ENCODE measurements at places on chromosomes 3 and 15.

DNA sequence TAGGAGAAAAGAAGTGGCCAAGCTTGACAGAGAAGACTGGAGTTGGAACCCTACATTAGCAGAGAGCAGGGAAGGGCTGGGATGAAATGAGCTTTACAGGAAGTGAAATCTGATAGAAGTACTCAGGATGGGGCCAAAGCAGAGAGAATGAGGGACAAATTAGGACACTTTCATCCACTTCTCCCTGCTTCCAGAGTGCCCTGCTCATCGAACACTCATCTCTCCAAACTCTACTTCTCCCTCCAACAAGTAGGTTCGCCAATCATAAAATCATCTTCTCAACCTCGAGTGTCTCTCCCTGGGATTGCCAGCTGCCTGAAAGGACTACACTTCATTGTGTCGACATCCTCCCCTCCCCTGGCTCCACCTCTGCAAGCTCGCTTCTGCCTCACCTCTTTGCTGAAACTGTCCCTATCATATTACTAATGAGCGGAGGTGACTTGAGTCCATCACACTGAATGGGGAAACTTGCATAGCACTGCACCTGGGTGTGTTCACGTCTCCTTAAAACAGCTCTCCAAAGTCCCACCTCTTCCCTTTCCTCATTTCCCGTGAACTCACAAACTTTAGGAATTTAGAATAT lies 365.8 kb downstream of the FOXP1 start:
- DNase-seq: no peak

DNA sequence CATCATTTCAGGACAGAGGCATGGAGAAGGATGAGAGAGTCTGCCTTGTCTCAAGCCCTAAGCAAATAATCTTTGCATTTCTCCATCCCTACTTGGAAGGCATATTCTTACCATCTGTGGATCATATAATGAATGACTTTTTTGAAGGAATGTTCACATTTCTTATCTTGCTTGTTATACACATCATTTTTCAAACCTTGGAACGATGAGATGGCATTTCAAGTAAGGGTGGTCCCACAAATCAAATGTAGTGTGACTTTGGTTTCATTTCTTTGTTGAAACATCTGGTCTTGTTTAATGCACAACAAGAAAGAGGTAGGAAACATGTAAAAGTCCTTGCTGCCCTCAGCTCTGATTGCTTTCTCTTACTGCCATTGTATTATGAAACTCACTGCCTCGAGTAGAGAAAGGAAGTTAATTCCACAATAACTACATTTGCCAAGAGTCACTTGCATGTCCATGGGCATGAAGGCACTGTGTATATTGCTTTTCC lies 32.1 kb downstream of the RBMS3 start:
- no peak for DNase-seq

DNA sequence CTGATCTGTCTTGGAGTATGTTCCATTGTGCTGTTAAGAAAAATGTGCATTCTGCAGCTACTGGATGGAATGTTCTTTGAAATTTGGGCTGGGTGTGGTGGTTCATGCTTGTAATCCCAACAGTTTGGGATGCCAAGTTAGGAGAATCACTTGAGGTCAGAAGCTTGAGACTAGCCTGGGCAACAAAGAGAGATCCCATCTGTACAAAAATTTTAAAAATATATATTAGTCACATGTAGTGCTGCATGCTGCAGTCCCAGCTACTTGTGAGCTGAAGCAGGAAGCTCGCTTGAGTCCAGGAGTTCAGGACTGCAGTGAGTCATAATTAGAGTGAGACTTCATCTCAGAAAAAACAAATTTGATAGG lies 62.8 kb upstream of the PLSCR4 start:
- peak; percentile 63 for DNase-seq

DNA sequence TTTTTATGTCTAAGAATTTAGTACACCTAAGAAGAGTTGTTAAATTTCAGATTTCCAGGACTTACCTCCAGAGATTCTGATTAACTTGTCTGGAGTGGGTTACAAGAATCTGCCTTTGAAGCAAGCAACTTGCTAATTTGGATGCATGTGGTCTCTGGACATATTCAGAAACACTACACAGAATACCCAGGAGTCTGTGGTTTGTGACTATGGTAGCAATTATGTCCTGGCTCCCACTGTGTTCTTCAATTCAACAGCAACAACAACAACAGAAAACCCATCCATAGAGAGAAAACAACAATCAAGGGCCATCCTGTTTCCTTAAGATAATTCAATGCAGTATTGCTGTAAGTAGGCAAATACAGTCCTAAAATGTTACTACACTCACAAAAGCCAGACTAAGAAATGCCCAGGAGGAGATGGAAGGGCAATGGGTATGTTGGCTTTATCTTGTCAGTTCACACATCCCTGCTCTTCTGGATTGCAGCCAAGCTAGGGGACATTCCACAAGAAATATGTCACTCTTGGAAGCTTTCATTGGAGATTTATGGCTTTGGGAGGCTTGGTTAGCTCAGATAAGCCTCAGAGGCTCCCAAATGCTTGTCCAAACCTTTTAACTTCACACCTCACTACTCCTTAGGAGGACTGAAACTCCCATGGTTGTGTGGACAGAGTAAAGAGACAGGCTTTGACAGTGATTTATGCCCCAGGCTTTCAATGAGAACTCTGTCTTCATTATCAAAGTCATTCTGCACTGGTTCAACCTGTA lies 99.4 kb upstream of the MRPL3 start:
- DNase-seq: no peak

DNA sequence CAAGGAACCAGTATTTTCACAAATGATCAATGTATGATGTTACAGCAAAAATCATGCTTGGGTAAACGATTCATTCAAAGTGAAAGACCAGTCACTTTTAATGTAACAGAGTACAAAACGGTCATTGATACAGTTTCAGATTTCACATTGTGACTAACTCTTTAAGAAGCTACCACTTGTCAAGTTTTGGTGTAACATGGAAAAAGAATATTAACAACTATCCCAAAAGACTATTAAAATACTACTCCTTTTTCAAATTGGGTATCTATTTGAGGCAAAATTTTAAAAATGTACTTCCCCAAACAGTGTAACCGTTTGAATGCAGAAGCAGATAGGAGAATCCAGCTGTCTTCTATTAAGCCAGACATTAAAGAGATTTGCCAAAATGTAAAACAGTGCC lies 31.7 kb downstream of the AKAP13 start:
- DNase-seq: no peak

GRCh38 chr15:68347392-68347791 lies 69.8 kb downstream of the FEM1B start:
- DNase-seq: no peak

- no peak for DNase-seq
Measured at GRCh38 chr3:128498127-128498626, 5.2 kb upstream of the GATA2 start.

GRCh38 chr3:60386306-60386705 lies 864.9 kb downstream of the FHIT start:
- DNase-seq: no peak

- DNase-seq: no peak
Measured at GRCh38 chr3:54846119-54846518, 81.7 kb downstream of the LRTM1 start.

GRCh38 chr15:62938825-62939224 lies 103.7 kb upstream of the TPM1 start:
- no peak for DNase-seq

DNA sequence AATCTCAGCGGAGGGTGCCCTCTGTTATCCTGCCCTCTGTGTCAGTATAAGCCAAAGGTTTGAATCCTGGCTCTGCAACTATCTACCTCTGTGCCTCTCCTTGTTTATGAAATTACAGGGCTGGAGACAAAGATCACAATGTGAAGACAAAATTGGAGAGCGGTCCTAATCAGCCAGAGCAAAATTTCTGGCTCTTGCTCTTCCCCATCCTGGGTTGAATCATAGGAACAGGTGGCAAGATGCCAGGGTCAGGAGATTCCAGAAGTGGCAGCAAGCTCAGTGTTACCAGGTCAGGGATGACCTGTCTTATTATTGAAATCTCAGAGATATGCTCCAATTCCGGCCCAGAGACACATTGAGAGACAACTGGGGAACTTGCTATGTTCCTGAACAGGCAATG lies 2.3 kb upstream of the CCR2 start:
- DNase-seq: no peak

DNA sequence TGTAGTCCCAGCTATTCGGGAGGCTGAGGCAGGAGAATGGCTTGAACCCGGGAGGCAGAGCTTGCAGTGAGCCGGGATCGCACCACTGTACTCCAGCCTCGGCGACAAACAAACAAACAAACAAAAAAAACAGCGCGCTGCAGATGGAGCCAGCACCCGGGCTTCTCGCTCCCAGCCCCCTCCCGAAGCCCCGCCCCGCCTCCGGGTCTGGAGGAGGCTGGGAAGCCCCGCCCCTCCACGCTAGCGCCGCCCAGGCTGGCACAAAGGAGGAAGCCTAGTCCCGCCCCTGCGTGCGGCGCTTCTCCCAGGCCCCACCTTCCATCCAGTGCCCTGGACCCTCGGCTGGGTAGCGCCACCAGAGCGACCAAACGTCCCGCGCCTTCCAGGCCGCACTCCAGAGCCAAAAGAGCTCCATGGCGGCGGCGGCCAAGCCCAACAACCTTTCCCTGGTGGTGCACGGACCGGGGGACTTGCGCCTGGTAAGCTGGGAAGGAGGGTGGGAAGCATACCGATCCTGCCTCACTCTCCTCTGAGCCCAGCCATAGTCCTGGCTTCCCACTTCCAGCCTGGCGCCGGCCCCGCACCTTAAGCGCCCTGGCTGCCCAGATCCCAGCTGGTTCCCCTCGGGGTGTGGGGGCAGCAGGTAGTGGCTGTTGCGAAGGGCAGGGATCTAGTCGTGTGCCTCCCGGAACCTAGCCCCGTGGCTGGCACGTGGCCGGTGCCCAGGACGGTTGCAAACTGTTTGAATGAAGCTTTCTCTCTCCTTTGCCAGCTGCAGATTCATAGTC lies at the start of gene SORD:
TSS of gene SORD (plus strand) at position 325 of the 788 bp plus-strand sequence. CDS start at position 414, 89 bp downstream.
- DNase-seq: peak; percentile 69

- no peak for DNase-seq
Measured at GRCh38 chr15:82621970-82622369, 25.2 kb downstream of the CPEB1 start.

GRCh38 chr3:11555211-11555782 lies 88.4 kb downstream of the VGLL4 start:
- DNase-seq: no peak

- DNase-seq: no peak
Measured at GRCh38 chr3:65350801-65351476, 663.1 kb upstream of the ADAMTS9 start.

DNA sequence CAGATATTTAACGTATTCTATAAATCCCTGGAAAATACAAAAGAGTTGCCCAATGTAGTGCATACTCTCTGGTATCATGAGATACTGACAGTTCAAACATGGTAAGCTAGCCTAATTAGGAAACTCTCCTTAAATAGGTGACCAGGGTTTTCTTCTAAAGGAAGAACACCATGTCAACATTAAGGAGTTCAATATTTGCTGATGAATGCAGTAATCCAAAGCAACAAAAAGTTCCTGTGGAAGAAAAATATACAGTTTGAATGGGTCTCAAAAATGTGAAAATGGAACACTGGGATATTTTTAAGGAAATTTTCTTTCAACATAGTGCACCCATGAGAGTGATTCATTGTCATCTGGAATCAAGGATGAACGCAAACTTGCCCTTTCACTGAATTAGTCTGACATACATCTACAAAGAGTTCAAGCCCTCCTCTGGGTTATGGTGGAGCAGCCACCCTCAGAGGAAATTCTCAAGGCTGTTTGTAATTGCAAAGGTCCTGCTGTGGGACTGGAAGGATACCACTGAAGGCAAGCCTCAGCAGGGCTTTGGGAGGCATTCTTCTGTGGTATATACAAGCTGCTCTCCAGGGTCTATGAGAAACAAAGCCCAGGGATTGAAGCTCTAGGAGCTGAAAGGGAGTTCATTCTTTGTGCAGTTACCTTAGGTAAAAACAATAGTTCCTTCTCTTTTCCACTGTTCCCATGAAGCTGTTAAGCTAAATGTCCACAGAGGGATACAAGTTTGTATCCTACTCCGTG lies 700.3 kb downstream of the TUSC7 start:
- no peak for DNase-seq

- DNase-seq: no peak
Measured at GRCh38 chr15:63146684-63147083, 10.6 kb downstream of the RPS27L start.

- DNase-seq: peak; percentile 39
Measured at GRCh38 chr15:45425135-45425534, 46.8 kb upstream of the GATM start.

- no peak for DNase-seq
Measured at GRCh38 chr3:38173834-38174418, 8.6 kb downstream of the OXSR1 start.

- DNase-seq: peak; percentile 60
Measured at GRCh38 chr15:56524915-56525314, 60.0 kb upstream of the MNS1 start.

- no peak for DNase-seq
Measured at GRCh38 chr15:25690673-25691543, 172.2 kb downstream of the ATP10A start.

- no peak for DNase-seq
Measured at GRCh38 chr3:11120091-11120805, 34.0 kb upstream of the HRH1 start.

- DNase-seq: no peak
Measured at GRCh38 chr15:62150445-62150844, 14.6 kb downstream of the C2CD4B start.

DNA sequence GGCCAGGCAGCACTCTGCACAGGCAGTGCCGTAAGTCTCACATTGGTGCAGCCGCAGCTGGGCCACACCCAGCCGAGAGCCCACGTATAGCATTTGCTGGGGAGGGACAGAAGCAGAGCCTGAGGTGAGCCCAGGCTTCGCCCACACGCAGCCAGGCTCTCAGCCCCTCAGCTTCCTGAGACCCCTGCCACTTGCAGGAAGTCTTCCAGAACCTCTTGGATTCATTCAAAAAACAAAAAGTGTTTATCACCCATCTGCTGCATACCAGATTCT lies 6.9 kb downstream of the SEMA3G start:
- no peak for DNase-seq

- DNase-seq: no peak
Measured at GRCh38 chr3:134294302-134295280, 43.9 kb upstream of the RYK start.

- DNase-seq: no peak
Measured at GRCh38 chr15:32923176-32923575, 205.4 kb downstream of the GREM1 start.

DNA sequence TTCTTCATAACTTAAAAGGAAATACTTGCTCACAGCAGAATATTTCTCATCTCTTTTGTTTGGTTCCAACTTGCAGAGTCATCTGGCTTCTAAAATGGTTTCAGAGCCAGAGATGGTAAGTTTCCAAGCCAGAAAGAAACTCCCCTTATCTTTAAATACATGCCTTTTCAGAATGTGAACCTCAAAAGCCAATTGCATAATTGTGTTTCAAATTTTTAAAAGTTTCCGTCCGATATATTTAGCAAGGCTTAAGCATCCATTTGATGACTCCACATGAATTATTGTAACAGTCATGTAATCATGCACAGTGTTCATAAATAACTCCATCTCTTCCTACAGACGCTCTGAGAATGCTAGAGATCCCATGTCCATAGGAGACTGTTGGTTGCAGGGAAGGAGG lies 40.6 kb upstream of the C3orf80 start:
- DNase-seq: peak; percentile 49

Data from NCI-H226 (cell line).